Endothelial cell (in vitro differentiated cells): ENCODE measurements at places on chromosomes 4 and X. TPM values are rescaled to one million over a fixed set of nuclear protein-coding genes. Genes with fewer than 3 reads are reported as not detected.

GRCh38 chr4:87029356-87029755, 94.5 kb downstream of the AFF1 start:
- H3K4me1 ChIP-seq: peaks cover 38% of the 10 kb centered on the region
- H3K36me3 ChIP-seq: no peaks in the 10 kb centered on the region
- no peak overlapping the region for H3K27ac ChIP-seq
- no peak overlapping the region for H3K4me3 ChIP-seq
- H3K27me3 ChIP-seq: peaks cover 7% of the 10 kb centered on the region

DNA sequence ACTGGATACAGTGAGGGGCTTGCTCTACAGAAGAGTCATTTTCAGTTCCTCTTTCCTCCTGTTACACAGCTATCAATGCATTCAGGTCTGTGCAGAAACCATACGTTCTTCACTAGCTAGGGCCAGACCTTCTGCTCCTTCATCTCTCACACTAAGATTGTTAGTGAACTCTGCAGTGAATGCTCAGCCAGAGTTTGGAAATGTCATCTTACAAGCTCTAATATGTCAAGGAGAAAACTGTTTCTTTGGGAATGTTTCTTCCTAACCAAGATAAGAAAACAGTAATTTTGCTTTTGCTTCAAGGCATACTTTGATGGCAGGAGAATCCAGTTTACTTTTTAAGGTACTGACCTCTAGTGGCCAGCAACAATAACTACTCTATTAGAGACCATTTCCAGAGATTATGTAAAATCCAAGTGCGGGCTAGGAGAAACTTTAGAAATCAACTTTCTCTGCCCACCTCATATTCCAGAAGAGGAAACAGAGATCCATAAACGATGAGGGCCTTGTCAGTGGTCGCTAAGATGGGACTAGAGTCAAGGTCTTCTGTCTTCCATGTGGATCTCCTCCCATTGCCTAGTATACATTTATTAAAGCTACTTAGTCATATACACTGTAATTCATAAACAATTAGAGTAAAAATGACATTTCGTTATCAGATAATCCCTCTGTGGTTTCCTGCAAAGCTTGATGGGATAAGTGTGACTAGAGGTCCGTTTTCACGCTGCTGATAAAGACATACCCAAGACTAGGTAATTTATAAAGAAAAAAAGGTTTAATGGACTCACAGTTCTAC, 12.1 kb upstream of the CC2D2A start:
- H3K4me3 ChIP-seq: no peak overlapping the region
- no peaks in the 10 kb centered on the region for H3K36me3 ChIP-seq

GRCh38 chr4:109179061-109179460, 123.4 kb downstream of the COL25A1 start:
- no peak overlapping the region for H3K4me3 ChIP-seq
- no peak for DNase-seq
- no peaks in the 10 kb centered on the region for H3K27me3 ChIP-seq
- H3K36me3 ChIP-seq: no peaks in the 10 kb centered on the region
- no peak overlapping the region for H3K27ac ChIP-seq

GRCh38 chrX:49137492-49137891, 14.0 kb upstream of the GPKOW start:
- peaks cover 4% of the 10 kb centered on the region for H3K4me1 ChIP-seq
- peaks cover 2% of the 10 kb centered on the region for H3K27me3 ChIP-seq
- DNase-seq: peak; percentile 23
- no peak overlapping the region for H3K4me3 ChIP-seq
- H3K27ac ChIP-seq: peak overlapping the region; percentile 94
- H3K36me3 ChIP-seq: peaks cover 18% of the 10 kb centered on the region

- no peak overlapping the region for H3K4me3 ChIP-seq
- H3K27ac ChIP-seq: peak overlapping the region; percentile 85
- peaks cover 46% of the 10 kb centered on the region for H3K4me1 ChIP-seq
- DNase-seq: no peak
- peaks cover 5% of the 10 kb centered on the region for H3K27me3 ChIP-seq
- H3K36me3 ChIP-seq: no peaks in the 10 kb centered on the region
These were observed 22.4 kb downstream of the GAB1 start for GRCh38 chr4:143358923-143359643.

DNA sequence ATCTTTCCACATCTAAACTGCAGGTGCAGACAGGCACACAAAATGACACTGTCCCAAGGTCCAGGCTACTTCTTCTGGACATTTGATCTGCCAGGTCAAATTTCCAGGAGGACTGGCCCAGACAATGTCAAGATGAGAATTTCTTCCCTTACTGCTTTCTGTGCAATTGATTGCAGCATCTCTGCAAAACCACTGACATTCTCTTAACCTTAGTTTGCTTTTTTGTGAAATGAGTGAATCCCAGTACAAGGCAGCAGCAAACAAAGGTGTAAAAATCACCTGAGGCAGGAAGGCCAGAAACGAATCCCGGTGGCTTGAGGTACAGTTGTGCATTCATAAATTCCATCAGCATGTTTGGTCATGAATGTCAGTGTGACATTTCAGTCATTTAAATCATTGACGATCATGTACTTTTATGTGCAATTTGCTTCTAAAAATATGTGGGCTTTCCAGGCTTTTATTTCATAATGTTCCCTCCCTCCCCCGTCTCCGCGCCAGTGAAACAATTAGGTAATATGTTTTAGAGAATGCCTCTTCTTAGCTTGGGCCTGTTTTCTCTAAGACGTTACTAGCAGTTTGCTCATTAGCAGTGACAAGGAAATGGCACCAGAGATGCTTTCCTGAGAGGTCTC, 39.1 kb downstream of the NHS start:
- peaks cover 4% of the 10 kb centered on the region for H3K27me3 ChIP-seq
- no peak overlapping the region for H3K27ac ChIP-seq
- no peaks in the 10 kb centered on the region for H3K36me3 ChIP-seq
- DNase-seq: no peak
- H3K4me3 ChIP-seq: no peak overlapping the region

DNA sequence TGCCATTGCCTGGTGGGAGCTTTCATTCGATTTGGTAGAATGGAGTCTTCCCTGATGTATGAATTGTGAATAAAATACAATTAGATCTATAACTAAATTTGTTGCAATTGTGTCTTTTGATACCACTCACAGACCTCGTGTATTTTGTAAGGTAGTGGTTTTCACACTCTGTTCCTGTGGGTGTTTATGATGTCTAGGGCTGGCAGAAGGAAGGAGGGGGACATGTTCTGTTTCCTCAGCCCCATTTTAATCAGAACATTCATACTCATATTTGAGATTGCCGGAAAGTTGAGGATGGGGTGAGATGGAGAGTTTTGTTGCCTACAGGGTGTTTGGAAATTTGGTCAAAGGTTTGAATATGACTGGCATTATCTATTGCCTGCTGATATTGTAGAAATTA, 42.9 kb downstream of the PTTG2 start:
- no peak for DNase-seq
- no peaks in the 10 kb centered on the region for H3K36me3 ChIP-seq
- H3K27me3 ChIP-seq: peaks cover 1% of the 10 kb centered on the region
- H3K27ac ChIP-seq: no peak overlapping the region

DNA sequence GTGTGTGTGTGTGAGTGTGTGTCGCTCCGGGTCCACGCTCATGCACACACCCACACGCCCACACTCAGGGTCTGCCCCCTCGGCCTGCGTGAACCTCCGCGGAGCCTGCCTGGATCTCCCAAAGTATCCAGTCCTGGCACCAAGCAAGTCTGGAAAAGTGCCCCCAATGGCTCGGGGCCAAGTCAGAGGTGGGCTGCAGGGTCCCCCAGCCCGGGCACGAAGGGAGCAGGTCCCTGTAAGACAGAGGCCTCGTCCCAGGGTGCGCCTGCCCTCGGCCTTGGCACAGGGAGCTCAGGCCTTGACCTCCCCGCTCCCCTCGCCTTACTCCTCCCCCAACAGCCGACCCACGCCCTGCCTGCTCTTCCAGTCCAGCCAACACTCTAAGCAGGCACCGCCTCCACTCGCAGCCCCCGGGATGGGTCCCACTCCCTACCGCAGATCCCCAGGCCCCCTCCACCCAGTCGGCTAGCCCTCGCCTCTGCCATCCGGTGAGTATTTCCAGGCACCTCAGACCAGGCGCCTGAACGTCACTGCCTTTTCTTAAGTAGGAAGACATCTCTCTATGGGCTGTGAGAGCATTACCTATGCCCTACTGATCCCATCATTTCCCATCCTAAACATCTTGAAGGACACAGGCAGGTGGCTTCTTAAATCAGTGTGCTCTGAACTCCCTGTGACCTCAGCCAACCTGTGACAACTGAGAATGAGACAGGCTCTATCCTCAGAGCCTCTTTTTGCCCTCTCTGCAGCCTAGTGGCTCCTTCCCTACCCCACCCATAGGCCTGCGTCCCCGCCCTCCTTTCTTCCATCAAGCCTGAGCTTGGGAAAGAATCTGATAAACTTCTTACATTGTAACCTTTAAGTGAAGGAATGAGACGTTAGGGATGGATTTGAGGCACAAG, 704 bp downstream of the FAM114A1 start:
- peak; percentile 17 for DNase-seq
- no peak overlapping the region for H3K27ac ChIP-seq
- H3K4me1 ChIP-seq: peaks cover 6% of the 10 kb centered on the region
- H3K4me3 ChIP-seq: peak overlapping the region; percentile 86

GRCh38 chrX:40964633-40965586, 120.3 kb upstream of the USP9X start:
- H3K4me1 ChIP-seq: peaks cover 23% of the 10 kb centered on the region
- peak overlapping the region; percentile 72 for H3K27ac ChIP-seq
- no peak overlapping the region for H3K4me3 ChIP-seq
- H3K36me3 ChIP-seq: no peaks in the 10 kb centered on the region
- DNase-seq: no peak

DNA sequence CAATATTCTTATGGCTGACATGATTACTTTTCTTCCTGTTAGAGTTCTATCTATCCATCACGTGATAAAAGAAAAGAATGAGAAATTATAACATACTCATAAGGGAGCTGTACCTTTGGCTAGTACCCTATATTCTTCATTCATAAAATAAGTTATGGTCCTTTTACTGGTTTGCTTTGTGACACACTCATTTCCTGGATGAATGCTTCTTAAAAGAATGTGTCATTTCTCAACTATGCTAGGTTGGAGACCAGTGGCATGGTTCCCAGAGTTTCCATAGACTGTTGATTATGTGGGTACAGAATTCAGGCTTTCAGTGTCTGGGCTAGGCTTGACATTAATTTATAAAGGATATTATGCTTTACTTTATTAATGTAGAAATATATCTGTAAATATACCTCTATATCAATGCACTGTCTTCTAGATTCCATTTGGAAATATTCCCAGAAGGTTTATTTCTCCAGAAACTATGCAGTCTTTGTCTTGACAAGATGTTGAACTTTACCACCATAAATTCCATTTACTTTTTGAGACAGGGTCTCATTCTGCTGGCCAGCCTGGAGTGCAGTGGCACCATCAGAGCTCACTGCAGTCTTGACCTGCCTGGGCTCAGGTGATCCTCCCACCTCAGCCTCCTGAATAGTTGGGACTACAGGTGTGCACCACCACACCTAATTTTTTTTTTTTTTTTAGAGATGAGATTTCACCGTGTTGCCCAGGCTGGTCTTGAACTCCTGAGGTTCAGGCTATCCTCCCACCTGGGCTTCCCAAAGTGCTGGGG, 23.8 kb downstream of the NUDT6 start:
- DNase-seq: no peak
- no peaks in the 10 kb centered on the region for H3K27me3 ChIP-seq
- H3K4me3 ChIP-seq: no peak overlapping the region
- no peaks in the 10 kb centered on the region for H3K4me1 ChIP-seq

- H3K27ac ChIP-seq: peak overlapping the region; percentile 91
- DNase-seq: peak; percentile 45
- peaks cover 25% of the 10 kb centered on the region for H3K4me1 ChIP-seq
- H3K36me3 ChIP-seq: peaks cover 31% of the 10 kb centered on the region
- H3K4me3 ChIP-seq: peak overlapping the region; percentile 95
- H3K27me3 ChIP-seq: peaks cover 2% of the 10 kb centered on the region
These were observed 2.1 kb downstream of the UCHL1 start for GRCh38 chr4:41258783-41259182.

GRCh38 chr4:150318971-150319370, 240.7 kb downstream of the DCLK2 start:
- no peaks in the 10 kb centered on the region for H3K36me3 ChIP-seq
- no peak overlapping the region for H3K4me3 ChIP-seq
- H3K27me3 ChIP-seq: no peaks in the 10 kb centered on the region
- peaks cover 8% of the 10 kb centered on the region for H3K4me1 ChIP-seq
- no peak overlapping the region for H3K27ac ChIP-seq

DNA sequence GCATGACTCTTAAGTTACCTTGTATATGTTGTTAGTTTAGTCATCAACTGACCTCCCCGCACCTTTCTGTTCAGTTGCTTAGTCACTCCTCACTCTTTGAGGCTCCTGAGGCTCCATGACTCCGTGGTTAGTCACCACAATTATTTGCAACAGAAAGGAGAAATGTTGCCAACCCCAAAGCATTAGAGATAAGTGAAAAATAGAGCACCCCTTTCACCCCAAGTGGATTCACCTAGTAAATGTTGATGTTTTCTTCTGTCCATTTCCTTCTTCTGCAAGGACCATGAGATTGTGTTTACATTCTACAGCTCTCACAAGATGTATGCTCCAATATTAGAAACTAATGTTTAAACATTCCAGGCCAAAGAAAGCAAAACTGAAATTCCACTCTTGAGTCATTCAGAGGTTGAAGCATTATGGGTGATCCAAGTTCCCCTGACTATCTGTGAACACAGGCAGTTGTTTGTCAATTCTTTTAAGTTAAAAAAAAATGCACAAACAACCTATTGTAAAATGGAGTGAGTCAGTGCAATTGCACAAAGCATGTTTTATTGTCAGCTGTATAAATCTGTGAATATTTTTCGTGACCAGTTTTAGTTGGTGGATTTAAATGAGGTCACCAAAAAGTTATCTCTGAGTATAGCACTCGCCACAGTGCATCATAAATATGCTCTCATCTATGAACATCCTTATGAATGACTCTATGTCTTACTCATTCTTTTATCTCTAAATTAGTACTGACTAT, 552.4 kb upstream of the MAGEB2 start:
- H3K36me3 ChIP-seq: no peaks in the 10 kb centered on the region
- no peaks in the 10 kb centered on the region for H3K27me3 ChIP-seq
- H3K4me3 ChIP-seq: no peak overlapping the region

The GSX2 gene
- not detected for total RNA-seq

The CLGN gene
- 21.6 TPM for total RNA-seq

The SPANXN4 gene
- not detected for total RNA-seq

The AKAP14 gene
- not detected for total RNA-seq
